Endothelial cell of umbilical vein (primary cell): ENCODE measurements at places on chromosomes 13 and 19. TPM values are rescaled to one million over a fixed set of nuclear protein-coding genes. Genes with fewer than 3 reads are reported as not detected.

FCAR gene
- not detected in 2 replicates for polyA plus RNA-seq

PROSER3 gene
- 18.3 and 19.5 TPM in 2 replicates for polyA plus RNA-seq

PRSS57 gene
- not detected in 2 replicates for polyA plus RNA-seq

YJEFN3 gene
- polyA plus RNA-seq, result 1.9 and 2.7 TPM in 2 replicates

RFPL4A gene
- polyA plus RNA-seq, result not detected in 2 replicates

CEACAM16 gene
- polyA plus RNA-seq, result not detected in 2 replicates

IGFL3 gene
- polyA plus RNA-seq, result not detected in 2 replicates

SAE1 gene
- polyA plus RNA-seq, result 145 and 165 TPM in 2 replicates

SF3A2 gene
- 19.1 and 21.5 TPM in 2 replicates for polyA plus RNA-seq

TNFRSF19 gene
- polyA plus RNA-seq, result 0.19 and 0.23 TPM in 2 replicates
